ENCODE measurements at places on chromosomes 1 and 21.
A peak's percentile ranks its signal among the peaks of the same experiment; 100 is the strongest.

- peak; percentile 57 for DNase-seq
Observed at GRCh38 chr1:103525114-103525606, 339 bp upstream of the RNPC3 start.

GRCh38 chr1:103416681-103417286 lies 108.7 kb upstream of the RNPC3 start:
- DNase-seq: no peak

DNA sequence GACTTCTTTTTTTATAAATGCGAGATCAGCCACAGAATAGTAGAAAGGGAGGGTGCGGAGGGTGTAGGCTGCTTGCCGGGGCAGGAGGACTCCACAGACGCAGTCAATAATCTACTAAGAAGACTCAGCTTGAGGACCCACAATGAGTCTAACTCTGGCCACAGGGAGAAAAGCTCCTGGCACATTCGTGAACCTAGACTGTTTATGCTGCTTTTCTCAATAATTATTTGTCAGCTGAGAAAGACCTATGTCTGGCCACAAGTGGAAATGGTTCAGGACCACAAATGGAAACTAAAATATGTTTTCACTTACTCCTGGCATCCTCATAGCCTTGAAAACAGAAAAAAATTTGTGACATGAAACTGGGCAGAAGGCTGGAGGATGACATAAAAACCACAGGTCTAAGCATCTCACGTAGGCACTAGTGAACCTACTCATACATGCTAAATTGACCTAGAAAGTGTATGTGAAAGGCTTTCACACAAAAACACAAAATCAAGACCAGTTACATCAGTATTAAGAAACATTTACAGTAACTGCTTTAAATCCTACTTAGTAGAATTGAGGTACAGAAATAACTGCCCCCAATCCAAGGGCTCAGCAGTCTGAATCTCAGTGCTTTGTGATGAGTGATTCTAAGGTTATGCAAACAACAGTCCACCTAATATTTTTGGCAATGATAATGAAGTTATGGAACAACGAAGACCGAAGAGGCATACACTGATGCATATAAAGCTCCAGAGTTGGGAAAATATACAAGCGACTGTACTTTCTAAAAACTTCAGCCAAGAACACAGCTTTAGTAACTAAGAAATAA lies 159.5 kb downstream of the SLC45A1 start:
- DNase-seq: no peak

GRCh38 chr1:205396967-205397616 lies 24.8 kb downstream of the LEMD1 start:
- peak; percentile 52 for DNase-seq

DNA sequence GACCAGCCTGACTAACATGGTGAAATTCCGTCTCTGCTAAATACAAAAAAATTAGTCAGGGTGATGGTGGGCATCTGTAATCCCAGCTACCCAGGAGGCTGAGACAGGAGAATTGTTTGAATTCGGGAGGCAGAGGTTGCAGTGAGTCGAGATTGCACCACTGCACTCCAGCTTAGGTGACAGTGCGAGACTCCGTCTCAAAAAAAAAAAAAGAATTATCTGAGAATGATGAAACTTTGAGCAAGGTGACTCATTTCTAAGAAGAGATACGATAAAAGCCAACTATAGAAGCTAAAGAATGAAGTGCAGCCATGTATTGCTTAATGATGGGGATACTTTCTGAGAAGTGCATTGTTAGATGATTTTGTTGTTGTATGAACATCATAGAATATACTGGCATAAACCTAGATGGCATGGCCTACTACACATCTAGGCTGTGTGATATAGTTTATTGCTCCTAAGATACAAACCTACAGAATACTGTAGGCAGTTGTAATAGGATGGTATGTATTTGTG lies 64.7 kb downstream of the SNRPE start:
- no peak for DNase-seq

All from suppressor macrophage (primary cell).